Effector CD4-positive, alpha-beta T cell (primary cell): ENCODE measurements at places on chromosomes 6 and 20.

- no peak for DNase-seq
These were observed 469.1 kb upstream of the RUNX2 start for GRCh38 chr6:44858998-44859397.

DNA sequence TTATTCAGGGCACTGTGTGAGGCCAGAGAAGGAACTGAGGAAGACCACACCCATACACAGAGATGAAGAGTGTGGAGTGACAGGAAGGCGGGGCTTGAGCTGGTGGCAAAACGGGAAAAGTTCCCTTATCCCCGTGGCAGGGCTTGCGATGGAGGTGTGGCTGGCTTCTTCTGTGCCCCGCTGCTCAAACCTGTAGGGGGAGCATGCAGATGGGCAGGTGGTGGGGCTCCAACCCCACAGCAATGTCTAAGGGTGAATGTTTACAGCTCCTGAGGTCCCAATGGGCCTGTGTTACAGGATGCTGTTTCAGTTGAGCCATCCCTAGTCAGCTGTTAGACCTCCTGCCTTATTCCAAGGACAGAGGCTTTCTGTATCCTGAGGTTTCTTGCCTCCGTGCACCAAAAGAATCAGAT is 105.9 kb downstream of the LY86 start:
- DNase-seq: no peak

DNA sequence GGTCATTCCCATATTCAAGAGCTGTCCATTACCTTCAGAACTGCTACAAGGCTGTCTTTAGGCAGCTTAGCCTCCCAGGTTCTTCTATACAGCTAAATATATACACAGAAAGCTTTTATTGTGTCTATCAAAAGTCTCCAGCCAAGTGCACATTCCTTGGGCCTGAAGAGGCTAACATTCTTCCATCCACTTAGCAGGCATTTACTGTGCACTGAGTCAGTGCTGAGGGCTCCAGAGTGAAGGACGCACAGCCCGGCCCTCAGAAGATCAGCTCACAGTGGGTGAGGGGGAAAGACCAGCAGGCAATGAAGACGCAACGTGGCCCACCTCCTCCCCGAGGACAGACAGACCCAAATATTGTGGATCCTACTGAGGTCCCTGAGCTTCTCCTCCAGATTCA is 569.9 kb downstream of the CDH26 start:
- DNase-seq: no peak

DNA sequence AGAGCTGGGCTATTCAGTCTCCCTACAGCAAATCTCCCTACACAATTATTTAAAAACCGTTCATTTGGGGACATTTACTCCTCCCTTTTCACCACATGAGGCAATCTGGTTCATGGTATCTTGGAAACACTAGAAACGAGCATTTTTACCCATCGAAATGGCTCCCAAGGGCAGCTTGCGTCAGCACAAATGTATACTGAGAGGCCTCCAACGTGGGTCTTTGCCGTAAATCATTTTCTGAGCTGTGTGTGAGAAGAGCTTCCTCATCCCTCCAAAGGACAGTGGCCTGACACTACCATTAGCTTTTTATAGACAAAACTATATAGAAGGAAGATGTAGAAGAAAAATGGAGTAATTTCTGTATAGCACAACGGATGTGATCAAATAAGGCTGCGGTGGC is 30.0 kb upstream of the PXDC1 start:
- DNase-seq: no peak

DNA sequence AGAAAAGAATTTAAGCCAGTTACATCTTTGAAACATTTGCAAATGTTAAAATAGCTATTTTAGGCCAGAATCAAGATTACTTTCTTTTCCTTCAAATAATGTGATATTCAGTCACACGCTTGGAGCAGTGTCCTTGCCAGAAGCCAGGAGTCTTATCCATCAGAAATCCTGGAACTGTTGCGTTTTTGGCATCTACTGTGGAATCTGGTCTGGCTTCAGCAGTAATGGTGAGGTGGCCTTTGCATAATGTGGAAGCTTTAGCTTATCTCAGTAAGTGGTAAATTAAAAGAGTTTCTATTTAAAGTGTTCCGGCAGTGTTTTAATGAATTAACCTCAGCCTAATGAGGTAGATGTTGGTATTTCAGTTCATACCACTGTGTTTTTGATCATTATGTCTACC is 97.6 kb downstream of the FIG4 start:
- no peak for DNase-seq

DNA sequence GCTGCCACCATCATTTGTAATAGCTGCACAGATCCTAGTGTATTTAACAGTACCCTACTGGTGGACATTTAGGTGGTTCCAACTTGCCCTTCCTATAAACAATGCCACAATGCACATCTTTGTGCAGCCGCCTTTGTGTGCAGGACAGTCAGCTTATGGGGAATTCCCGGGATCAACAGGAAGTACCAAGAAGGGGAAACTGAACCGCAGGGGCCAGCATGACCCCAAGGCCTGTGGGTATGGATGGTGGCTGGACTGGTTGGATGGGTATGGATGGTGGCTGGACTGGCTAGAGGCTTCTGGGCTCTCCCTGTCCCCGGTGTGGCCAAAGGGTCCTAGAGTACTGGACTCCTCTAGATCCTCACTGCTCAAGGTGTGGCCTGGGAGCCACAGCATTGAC is 46.7 kb downstream of the CEBPB start:
- no peak for DNase-seq

GRCh38 chr6:109715616-109716015 is 24.5 kb downstream of the FIG4 start:
- DNase-seq: no peak

GRCh38 chr6:15255909-15256395 is 10.1 kb downstream of the JARID2 start:
- DNase-seq: no peak

DNA sequence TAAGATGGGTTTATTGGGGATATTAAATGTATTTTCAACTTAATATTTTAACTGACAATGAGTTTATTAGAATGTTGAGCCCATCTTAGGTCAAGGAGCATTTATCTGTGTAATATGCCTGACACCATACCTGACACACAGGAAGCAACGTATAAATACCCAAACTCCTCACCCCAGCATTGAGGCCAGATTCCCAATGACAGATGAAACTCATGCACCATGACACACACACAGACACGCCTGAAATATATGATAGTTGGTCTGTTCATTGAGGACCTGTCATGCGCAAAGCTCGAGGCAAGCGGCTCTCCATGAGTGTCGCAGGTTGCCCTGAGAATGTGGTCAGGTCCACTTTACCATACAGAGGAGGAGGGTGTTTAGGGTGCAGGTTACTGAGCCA is 64.1 kb downstream of the GFOD1 start:
- DNase-seq: no peak

GRCh38 chr6:139131736-139132280 is 3.1 kb upstream of the HECA start:
- DNase-seq: no peak

DNA sequence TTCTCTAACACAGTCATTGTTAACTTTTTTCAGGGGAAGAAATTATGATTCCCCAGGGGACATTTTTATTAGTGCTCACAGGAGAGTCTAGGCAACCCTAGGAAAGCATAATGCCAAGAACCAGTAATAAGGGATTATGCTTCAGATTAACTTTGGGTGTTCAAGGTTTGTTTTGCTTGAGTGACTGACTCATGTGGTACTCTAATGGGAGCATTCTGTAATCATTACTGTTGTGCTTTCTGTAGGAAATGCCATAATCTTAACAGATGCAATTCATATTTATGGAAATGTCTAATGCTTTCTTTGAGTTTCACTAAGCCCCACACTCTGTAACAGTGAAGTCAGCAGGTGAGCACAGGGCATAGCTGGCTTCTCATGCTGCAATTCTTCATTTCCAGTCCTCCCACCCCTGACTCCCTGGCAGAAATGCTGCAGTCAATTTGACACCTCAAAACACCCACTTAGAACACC is 263.4 kb upstream of the MAN1A1 start:
- no peak for DNase-seq

DNA sequence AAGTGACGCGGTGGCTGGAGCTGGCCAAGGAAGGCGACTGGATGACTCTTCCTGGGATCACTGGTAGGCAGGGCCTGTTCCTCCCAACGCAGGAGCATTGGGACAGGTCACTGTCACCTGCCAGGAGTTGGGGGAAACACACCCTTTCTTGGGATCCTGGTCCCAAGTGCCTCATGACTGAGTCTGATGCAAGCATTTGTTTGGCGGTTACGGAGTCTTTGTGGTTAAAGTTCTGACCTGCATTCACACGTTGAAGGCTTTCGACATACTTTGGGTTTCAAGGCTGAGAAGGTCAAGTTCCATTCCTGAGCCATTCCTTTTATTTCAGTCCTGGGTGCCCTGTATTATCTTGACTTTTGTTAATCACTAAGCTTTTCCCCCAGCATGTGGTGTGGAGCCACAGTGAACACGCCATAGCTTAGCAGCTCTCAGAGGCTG is 6.0 kb downstream of the PNLDC1 start:
- no peak for DNase-seq

DNA sequence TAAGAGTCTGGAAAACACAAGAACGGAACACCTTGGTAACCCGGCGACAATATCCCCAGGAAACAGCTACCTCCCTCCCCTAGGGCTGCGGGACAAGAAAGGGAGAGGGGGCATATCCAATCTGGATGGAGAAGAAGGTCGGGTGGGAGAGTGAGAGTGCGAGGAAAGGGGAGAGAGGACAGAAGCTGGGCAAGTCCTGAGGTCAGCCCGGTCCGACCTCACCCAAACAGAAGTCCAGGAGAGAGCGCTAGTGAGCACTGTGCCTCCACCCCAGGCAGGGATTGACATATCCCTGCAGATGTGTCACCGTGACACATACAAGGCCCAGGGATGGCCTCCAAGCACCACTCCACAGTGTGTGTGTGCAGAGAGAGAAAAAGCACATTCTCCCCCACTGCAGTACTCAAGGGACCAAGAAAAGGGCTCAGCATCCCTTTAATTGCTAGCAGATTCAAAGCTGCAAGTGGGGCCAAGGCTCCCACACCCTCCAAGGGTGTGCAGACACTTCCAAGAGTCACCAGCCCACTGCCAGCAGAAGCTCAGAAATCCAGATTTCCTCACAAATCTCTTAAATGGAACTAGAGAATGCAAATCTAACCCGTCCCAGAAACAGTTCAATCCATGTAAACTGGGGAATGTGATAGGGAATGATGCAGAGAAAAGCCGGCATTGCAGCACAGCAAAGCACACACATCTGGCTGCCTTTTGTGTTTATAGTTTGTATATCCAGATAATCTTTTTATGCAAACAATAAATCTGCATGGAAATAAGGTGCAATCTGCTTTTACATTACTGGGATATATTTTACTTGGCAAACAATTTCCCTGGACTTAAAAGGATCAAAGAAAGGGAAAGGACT is 3.1 kb downstream of the PXDC1 start:
- no peak for DNase-seq

- no peak for DNase-seq
These were observed 8.1 kb upstream of the BCKDHB start for GRCh38 chr6:80098392-80098791.

GRCh38 chr6:66605971-66606370 is 898.9 kb upstream of the EYS start:
- no peak for DNase-seq
